IPS DF 6.9 (cell line): ENCODE measurements at places on chromosomes 1 and 21.

- DNase-seq, result no peak
Observed at GRCh38 chr1:242196914-242197313, 198.0 kb upstream of the MAP1LC3C start.

- DNase-seq, result no peak
Observed at GRCh38 chr1:17004466-17005364, 7.0 kb downstream of the ATP13A2 start.

DNA sequence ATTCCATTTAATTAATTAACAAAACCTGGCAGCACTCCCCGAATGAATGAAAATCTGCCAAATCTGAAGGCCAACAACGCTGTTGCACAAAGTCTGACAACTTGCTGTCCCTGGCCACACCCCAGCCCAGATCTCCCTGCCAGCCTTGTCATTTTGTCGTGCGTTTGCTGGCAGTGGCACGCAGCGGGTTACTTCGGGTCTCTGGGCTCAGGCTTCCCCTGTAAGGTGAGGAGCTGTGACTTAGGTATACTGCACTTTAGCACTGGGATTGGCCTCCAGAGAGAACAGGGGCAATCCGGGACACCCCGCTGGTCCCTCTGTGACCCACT lies 34.3 kb upstream of the SIM2 start:
- DNase-seq, result no peak

- no peak for DNase-seq
Observed at GRCh38 chr1:230641346-230641745, 935 bp upstream of the COG2 start.

- no peak for DNase-seq
Observed at GRCh38 chr1:183226361-183226760, 40.3 kb downstream of the LAMC2 start.

DNA sequence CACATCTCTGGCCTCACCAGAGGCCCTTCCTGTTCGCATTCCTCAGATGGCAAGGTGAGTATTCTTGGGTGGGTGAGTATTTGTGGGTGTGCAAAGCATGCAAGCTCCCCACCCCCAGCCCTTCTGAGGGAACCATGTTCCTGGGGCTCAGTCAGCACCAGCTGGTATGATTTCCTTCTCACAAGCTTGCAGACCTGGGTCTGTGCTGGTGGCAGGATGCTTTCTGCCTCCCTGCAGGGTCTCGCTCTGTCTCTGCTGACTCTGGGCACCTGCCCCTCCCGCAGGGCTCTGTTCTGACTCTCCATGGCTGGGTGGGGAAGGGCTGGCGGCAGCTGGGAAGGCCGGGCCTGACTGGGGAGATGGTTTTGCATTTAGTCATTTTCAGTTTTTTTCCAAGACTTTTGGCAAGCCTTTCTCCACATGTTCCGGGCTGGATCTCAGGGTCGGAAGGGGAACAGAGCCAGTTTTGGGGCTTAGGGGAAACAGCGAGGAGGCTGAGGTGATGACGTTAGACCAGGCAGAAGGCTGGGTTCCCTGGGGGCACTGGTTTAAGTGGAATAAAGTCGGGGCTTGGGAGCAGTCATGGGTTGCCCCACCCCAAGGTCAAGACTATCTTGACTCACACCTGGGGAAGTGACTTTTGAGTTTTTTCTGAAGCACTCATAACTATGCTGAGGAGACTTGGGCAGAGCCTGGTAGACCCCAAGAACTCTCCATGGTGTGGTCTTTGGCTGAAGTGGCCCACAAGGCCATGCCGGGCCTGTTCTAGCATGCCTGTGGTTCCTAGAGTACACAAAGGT lies 6.2 kb downstream of the RASSF5 start:
- DNase-seq, result no peak

DNA sequence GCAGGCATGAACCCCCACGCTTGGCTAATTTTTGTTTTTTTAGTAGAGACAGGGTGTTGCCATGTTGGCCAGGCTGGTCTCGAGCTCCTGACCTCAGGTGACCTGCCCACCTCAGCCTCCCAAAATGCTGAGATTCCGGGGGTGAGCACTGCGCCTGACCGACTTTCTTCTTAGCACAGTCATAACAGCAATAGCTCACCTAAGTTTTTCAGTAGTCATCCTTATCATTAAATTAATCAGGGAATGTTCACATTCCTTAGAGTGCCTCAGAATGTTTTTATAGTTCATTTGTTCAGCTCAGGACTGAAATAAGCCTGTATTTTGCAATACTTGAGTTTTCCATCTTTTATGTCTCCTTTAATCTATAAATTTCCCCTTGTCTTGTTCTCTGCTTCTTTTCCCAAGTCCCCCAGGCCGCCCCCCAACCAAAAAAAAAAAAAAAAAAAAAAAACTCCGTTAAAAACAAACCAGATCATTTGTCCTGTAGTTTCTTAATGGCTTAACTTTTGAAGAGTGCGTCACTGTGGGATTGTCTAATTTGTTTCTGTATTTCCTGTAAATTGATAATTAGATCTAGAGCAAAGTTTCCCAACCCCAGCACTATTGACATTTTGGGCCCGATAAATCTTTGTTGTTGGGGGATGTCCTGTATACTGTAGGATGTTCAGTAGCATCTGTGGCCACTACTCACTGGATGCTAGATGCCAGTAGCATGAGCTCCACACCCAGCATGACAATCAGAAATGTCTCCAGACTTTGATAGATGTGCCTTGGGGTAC lies 120.7 kb downstream of the ITSN1 start:
- DNase-seq, result no peak

DNA sequence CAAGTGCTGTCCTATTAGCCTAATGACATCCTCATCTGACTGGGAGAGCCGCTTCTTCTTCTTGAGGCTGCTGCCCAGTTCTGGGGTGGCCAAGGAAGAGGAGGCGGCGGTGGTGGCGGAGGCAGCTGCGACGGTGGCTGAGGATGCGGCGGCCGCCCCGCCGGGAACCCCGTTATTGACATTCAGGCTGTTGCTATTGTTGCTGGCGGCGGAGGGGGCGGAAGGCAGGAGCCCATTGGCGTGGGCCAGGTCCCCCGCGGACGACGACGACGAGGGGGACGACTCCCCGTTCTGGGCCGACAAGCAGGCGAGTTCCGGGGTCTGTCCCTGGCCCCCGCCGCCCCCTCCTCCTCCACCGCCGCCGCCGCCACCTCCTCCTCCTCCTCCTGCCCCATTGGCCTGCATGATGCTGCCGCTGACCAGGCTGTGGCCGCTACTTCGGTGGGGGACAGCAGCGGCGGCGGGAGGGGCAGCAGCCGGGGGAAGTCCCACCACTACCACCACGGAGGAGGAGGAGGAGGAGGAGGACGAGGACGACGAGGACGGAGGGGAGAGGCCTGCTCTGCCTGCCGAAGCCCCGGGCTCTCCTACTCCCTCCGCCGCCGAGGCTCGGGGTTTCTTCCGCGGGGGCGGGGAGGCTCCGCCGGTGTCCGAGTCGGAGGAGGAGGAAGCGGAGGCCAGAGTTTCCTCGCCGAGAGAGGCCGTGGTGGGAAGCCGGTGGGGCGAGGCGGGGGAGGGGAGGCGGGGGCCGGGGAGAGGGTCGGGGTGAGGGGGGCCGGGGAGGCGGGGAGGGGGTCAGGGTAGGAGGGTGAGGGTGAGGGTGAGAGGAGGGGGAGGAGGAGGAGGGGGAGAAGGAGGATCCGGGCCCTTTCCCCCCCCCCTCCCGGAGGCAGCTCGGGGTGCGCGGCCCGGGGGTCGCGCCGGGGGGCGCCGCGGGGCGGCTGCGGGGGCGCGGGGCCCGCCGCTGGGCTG lies 610 bp downstream of the WDR26 start:
- no peak for DNase-seq

DNA sequence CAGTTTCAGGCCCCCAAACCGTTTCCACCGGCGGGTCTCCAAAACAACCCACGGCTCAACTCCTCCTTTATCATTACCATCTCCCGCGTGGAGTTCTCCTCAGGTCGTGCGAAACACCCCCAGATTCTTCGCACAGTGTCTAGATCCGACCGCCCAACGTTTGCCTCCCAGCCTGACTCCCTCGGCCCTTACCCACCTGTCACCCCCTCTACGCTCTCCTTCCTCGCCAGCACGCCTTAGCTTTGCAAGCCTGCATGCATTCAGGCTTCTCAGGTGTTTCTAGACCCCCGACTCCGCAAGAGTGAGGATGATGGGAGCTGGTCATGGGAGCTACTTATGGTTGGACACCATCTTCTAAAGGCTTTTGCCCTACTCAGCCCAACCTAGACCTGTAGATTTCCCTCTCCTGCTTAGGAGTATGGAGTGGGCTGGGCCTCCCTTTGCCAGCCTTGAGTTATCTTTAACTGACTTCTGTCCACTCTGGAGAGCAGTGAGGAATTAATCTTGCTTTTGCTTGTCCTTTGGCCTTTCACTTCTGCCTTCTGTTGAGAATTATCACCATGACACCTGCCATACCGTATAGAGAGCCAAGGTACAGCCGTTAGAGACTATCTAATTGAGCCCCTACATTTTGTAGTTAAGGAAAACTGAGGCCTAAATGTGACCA lies 865 bp downstream of the ATP5IF1 start:
- DNase-seq, result no peak

DNA sequence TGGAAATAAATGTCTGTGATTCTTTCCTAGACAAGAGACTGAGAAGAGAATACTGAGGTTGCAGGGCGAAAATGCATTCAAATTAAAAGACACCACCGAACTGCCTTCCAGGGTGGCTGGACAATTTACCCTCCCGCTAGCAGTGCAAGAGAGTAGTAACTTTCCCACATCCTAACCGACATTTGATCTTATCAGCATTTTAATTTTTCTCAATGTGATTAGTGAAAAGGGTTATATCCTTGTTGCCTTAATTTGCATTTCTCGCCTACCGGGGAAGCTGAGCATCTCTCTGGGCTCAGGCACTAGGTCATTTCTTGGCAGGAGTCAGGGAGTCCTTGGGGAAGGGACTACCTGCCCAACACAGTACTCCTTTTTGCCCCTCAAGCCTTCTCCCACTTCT lies 2.8 kb downstream of the TNFRSF8 start:
- DNase-seq, result no peak

DNA sequence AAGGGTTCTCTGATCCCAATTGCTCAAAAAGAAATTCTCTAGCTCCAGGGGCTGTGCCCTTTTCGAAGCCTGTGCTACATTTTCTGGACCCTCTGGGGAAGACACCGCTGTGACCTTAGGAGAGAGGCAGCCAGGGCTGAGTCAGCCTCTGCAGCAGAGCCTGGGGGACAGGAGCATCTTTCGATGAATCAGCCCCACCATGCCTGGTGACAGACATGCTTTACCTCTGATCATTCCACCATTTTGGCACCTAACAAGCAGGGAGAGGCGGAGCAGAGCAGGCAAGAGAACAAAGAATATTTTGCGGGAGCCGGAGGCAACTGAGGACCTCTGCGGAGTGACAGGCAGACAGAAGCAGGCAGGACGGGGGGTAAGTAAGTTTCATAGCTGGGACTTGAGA lies 84.9 kb downstream of the VWA5B1 start:
- no peak for DNase-seq
